ENCODE measurements at places on chromosomes 13 and 19. TPM values are rescaled to one million over a fixed set of nuclear protein-coding genes. Genes with fewer than 3 reads are reported as not detected.

GRCh38 chr19:33420821-33421220, 47.3 kb downstream of the CEBPG start:
- DNase-seq = no peak

DNA sequence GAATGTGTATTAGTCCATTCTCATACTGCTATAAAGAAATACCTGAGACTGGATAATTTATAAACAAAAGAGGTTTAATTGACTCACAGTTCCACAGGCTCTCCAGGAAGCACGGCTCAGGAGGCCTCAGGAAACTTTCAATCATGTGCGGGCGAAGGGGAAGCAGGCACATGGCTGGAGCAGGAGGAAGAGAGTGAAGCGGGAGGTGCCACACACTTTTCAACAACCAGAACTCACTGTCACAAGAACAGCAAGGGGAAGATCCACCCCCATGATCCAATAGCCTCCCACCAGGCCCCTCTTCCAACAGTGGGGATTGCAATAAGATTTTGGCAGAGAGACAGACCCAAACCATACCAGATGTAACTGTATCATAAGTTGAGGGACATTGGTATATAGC, 72.7 kb downstream of the IRS2 start:
- no peak for DNase-seq

- DNase-seq = no peak
Measured at GRCh38 chr19:24074720-24075454, 12.1 kb upstream of the ZNF254 start.

ZNF714 gene
- 11.6 TPM for polyA plus RNA-seq

DNA sequence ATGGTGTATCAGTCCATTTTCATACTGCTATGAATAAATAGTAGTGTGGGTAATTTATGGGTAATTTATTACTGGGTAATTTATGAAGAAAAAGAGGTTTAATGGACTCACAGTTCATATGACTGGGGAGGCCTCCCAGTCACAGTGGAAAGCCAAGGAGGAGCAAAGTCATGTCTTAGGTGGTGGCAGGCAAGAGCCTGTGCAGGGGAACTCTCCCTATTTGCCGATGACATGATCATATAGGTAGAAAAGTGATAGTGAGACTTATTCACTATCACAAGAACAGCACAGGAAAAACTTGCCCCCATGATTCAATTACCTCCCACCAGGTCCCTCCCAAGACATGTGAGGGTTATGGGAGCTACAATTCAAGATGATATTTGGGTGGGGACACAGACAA, 1137.7 kb downstream of the UQCRFS1 start:
- DNase-seq = no peak

PLVAP gene
- polyA plus RNA-seq = 40.7 TPM

DNA sequence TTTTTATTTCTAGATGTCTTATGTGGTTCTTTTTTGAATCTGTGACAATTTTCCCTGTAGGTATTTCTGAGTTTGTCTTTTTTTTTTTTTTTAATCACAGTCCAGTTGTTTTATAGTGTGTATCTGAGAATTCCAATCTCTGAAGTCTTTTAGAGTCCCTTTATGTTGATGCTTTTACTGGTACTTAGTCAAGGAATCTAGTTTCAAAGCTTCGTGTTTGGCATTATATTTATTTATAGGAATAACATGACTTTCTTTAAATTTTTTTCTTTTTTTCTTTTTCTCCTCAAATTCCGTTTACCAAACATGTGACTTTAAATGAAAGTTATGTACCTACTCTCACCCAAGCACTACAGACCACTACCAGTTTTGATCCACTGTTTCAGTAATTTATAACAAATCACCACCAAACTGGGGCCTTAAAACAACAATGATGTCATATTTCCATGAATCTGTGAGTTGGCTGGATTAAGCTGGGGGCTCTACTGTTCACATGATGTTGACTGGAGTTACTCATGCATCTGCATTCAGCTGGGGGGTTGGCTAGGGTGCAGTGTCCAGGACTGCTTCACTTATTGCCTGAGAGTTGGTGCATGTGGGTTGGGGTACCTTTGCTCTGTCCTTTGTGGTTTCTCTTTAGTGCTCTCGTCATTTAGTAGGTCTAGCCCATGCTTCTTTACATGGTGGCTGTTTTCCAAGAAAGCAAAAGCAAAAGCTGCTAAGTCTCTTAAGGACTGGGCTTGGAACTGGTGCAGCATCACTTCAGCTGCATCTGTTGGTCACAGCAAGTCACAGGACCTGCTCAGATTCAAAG, 22.3 kb downstream of the KCTD4 start:
- DNase-seq = peak; percentile 31

- DNase-seq = no peak
Measured at GRCh38 chr19:14394167-14394566, 12.9 kb downstream of the ADGRE5 start.

PROZ gene
- not detected for polyA plus RNA-seq

- DNase-seq = peak; percentile 25
Measured at GRCh38 chr19:47573071-47574026, at the start of gene ZNF541. TSS of gene ZNF541 (minus strand) at chr19:47573148. CDS start at chr19:47555856, 17,292 bp downstream.

DNA sequence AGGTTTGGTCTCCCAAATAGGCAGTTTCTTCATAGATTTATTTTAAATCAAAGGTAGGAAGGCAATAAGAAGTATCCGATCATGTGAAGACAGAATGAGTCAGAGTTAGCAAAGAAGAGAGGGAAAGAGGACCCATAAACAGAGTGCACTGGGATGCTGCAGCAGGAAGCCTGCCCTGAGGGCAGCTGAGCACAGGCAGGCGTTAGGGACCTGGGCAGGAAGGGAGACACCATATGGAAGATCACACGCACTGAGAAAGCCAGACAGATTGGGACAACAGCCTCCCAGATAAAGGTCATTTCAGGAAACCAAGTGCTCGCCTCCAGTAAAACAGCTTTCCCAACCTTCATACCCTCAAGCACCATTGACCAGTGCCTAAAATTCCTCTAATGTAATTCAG, 598.0 kb downstream of the EFNB2 start:
- DNase-seq = no peak

BEST2 gene
- polyA plus RNA-seq = not detected

ANGPTL8 gene
- polyA plus RNA-seq = 0.87 TPM

DNA sequence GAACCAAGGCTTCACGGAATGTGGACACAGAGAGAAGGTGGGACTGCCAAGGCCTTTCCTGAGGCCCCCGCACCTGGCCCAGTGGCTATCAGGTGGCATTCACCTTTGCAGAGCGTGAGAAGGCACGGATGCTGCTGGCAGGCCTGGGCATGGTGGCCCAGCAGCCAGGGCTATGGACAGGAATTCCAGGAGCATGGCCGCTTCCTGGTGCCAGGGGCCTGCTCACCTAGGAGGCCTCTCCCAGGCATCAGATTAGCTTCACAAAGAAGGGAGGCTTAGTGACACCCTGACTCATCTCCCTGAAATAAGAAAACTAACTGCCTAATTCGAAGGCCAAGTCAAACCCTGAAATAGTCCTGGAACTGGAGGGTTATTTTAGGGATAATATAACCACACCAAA, 155.8 kb downstream of the TEX29 start:
- DNase-seq = no peak

GRCh38 chr13:19605161-19605955, 28.1 kb upstream of the MPHOSPH8 start:
- DNase-seq = no peak

- DNase-seq = peak; percentile 64
Measured at GRCh38 chr19:5993648-5994358, 15.9 kb upstream of the RANBP3 start.

GRCh38 chr13:99463646-99464397, 37.5 kb upstream of the TM9SF2 start:
- DNase-seq = no peak

ICAM3 gene
- polyA plus RNA-seq = 4.9 TPM

DNA sequence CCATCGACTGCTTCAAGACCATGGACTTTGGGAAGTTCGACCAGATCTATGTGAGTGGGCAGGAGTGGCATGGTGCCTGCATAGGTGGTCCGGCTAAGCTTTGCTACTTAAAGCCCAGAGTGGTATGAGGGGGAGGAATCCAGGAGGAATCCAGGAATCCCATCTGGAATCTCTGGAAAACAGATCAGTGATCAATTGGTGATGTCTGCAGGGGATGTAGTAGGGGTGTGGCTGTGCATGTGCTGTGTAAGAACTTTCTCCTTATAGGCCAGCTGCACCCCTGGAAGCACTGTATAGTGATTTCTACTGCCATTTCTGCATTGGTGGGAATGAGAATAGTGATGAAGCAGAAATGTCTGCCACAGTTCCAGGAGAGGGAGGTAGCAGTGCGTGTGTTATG, 23.6 kb downstream of the PNPLA6 start:
- DNase-seq = no peak

- no peak for DNase-seq
Measured at GRCh38 chr13:22893204-22893603, 287.6 kb upstream of the SGCG start.

DNA sequence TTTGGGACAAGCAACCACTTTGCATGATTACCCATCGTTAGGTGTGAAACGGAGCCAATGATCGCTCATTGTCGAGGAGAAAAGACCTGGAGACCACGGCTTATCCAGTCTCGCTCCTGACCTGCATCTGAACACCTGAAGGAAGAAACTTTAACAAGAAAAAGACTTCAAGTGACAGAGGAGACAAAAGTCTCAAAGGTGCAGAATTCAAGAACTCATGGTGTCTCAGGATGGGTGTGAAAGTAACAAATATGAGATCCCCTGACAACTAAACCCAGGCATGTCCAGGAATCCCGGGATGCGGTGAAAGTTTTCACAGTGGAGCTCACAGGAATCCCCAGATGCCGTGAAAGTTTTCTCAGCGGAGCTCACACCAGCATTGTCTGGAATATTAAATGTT, 6.3 kb upstream of the ATP11A start:
- no peak for DNase-seq

DNA sequence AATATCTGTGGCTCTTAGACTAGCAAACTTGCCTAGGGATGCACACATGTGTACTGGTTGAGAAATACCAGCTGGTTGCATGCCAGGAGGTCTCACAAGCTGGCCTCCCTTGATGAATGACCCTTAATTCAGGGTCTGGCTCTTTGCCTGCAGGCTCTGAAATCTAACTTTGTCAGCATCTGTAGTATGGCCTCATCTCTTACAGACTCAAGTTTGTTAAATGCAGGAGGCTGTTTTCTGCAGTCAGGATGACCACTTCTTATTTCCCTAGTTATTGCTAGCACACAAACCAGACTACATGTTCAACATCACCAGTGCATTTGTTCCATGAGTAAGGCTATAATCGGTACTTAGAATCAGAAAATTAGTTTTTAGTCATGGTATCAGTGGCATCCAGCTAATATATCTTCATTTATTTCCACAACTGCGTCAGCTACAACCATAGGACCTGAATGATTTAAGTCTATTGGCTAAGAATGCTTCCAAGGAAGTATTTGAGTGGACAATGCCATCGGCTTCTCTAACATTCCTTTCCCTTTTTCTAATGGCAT, 23.3 kb upstream of the POSTN start:
- no peak for DNase-seq

DNA sequence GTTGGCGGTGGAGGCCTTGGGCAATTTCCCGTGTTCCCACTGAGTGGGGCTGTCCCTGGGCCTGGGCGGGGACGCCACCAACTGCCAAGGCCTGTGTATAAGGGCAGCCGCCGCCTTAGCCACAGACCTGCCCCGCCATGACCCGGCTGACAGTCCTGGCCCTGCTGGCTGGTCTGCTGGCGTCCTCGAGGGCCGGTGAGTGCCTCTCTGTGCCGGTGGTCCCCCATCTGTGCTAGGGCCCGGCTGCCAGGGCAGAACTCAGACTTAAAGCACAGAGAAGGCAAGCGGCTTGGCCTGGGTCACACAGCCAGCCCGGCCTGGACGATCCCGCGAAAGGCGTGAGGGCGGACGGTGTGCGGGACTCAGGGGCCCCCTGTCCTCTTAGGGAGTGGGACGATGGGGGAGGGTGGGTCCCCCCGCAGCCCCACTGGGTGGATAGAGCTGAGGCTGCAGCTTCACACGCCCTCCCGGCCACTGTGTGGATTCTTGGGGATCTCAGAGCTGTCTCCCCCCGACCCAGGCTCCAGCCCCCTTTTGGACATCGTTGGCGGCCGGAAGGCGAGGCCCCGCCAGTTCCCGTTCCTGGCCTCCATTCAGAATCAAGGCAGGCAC, at the start of gene AZU1:
Gene AZU1, plus strand, starts transcription at position 128 of the 612 bp plus-strand sequence. Its CDS starts 10 bp downstream, at position 138.
- DNase-seq = no peak

- no peak for DNase-seq
Measured at GRCh38 chr13:30340331-30341250, 33.2 kb upstream of the KATNAL1 start.

GRCh38 chr19:722553-723101, 13.9 kb downstream of the PALM start:
- DNase-seq = no peak

DNA sequence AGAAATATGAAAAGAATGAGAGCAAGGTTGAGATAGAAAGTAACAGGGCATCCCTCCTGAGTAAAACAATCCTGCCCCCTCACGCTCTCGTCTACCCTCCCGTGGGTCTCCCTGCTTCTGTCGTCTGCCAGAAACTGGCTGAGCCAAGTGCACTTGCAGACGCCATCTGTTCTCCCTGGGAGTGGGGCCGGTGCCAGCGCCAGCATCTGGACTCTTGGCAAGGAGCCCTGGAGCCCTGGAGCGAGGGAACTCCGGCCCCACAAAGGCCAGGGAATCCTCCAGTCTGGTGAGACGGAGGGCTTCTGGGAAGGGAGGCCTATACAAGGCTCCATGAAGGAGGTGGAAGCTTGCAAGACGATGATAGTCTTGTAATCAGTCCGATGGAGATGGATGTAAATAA, 2.3 kb upstream of the TMEM91 start:
- DNase-seq = no peak

- no peak for DNase-seq
Measured at GRCh38 chr19:48844472-48844871, 8.2 kb upstream of the HSD17B14 start.

DIAPH3 gene
- polyA plus RNA-seq = 6.5 TPM

GRCh38 chr13:50085063-50085462, 69.8 kb downstream of the KCNRG start:
- no peak for DNase-seq

DNA sequence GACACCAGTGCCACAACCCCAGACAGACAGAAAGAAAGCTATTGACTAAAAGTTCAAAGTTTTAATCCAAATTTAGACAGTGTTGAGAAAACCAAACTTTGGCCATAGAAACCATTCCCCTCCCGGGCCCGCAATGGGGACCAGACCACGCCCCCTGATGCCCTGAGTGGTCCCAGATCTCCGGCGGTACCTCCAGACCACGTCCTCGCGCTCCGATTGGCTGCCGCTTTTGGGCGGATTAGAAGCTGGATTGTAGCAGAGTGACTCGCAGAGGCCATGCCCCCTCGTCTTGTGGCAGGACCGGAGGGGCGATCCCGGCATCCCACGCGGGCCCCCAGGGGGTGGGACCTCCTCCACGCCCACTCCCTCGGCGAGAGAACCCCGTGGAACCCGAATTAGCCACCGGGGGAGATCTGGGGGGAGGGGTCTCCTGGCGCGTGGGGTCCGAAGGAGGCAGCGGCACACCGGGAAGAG, 797 bp upstream of the HSD17B14 start:
- DNase-seq = peak; percentile 45
